ENCODE measurements at places on chromosomes 2 and 18.

DNA sequence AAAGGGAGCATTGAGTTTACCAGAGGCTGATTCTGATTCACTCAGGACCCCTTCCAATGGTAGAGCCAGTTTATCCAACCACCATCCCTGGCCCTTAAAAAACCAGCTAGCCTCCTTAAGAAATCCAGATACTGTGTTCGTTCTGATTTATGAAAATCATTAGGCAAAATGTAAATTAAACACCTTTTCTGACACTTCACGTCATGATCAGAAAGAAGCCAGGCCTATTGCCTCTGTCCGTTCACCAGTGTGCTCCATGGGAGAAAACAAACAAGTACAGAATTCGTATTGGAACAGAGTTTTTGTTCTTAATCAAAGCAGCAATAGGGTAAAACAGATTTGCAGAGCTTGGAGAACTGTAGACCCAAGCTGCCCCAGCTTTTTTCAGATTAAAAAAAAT lies 31.1 kb upstream of the RAPH1 start:
- no peak for DNase-seq

- no peak for DNase-seq
Observed at GRCh38 chr18:58046794-58047555, 2.9 kb downstream of the NEDD4L start.

DNA sequence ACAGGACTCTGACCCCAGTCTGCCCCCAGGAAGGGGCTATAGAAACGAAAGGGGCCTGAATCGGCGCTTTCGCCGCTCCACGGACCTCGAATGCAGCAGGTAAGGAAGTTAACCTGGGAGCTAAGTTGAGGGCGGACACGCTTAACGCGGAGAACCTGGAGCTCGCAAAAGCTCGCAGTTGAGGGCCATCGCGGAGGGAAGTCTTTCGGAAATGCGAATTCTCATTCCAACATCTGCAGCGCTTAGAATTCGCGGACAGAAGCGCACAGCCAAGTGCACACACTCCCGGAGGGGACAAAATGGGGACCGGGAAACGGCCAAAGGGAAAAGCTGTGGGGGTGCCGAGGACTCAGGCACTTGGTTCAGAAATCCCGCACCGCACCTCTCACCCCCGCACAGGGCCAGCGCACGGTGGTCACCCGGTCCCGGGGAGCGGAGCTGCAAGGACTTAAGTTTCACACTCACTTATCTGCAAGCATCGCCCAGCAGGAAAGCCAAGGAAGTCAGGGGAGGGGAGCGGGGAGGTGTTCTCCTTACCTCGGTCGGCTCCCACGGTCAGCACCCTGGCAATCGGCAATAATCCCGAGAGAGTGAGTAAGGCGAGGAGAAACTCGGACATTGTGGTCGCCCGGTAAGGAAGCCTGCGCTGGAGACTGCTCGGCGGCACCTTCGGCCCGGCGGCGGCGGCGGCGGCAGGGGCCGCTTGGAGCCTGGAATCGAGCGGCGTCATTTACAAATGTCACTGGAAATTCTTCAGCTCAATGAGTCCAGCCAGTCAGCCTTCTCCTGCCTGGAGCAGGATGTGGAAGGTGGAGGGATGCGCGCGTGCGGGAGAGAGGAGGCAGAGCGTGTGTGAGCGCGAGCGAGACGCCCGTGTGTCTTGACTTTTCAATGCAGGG lies 456 bp downstream of the LRP1B start:
- peak; percentile 52 for DNase-seq

GRCh38 chr18:58845928-58846724 lies 18.6 kb upstream of the ZNF532 start:
- no peak for DNase-seq

GRCh38 chr18:26397019-26397418 lies 151.3 kb downstream of the KCTD1 start:
- DNase-seq: no peak

- DNase-seq: no peak
Observed at GRCh38 chr2:239599299-239599698, 198.5 kb upstream of the HDAC4 start.

DNA sequence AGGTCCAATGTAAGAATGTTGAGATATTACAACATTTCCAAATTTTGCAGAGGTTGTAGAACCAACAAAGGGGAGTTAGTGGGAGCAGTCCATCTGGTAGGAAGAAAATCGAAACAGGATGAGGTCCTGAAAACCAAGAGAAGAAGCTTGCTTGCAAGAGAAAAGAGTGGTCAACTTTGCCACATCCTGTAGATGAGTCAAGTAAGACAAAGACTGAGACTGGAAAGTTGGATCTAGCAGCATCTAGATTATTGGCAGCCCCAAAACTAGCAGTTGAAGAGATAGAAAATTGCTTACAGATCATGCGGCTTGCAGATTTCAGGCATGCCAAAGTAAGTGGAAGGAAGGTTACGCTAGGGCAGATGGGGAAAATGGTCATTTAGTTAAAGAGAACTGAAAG lies 378.9 kb downstream of the GRB14 start:
- DNase-seq: no peak

DNA sequence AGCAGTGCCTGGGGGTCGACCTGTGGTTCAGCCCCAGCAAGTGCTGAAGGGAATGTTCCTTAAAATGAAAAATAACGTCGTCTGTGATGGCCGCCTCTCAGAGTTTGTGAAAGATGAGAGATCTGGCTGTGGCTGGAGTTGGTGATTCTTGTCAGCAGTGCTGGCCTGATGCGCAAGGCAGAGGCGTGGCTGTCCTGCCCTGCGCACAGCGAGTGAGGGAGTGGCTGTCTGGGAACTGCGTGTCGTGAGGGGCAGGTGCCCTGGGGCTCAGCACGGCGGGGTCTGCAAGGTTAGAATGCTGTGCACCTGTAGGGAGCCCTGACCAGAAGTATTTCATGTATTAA lies 8.8 kb downstream of the NFATC1 start:
- peak; percentile 45 for DNase-seq

GRCh38 chr2:1736045-1736444 lies 8.3 kb downstream of the PXDN start:
- no peak for DNase-seq

DNA sequence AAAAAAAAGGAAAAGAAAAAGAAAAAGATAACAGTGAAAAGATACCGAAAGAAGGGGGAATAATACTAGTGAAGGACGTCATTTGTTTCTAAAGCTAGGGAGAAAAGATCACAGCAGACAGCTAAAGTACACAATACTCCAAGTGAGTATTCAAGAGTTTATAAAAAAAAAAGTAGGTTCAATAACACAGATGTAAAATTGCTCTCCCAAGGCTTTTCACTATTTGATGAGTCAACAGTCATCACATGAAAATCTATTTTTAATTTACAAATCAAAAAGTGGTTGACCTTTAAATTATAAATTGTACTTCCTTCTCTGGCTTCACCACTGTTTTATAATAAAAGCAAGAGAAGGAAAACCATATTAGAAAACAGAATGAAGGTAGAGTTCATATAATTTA lies 144.0 kb downstream of the ZRANB3 start:
- DNase-seq: no peak

DNA sequence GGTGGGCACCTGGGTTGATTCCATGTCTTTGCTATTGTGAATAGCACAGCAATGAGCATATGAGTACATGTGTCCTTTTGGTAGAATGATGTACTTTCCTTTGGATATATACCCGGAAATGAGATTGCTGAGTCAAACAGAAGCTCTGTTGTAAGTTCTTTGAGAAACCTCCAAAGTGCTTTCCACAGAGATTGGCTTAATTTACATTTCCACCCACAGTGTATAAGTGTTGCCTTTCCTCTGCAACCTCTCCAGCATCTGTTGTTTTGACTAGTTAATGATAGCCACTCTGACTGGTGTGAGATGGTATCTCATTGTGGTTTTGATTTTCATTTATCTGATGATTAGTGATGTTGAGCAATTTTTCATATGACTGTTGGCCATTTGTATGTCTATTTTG lies 194.8 kb downstream of the ZNF804A start:
- peak; percentile 46 for DNase-seq

- DNase-seq: no peak
Observed at GRCh38 chr2:181038796-181039195, 58.4 kb downstream of the UBE2E3 start.

DNA sequence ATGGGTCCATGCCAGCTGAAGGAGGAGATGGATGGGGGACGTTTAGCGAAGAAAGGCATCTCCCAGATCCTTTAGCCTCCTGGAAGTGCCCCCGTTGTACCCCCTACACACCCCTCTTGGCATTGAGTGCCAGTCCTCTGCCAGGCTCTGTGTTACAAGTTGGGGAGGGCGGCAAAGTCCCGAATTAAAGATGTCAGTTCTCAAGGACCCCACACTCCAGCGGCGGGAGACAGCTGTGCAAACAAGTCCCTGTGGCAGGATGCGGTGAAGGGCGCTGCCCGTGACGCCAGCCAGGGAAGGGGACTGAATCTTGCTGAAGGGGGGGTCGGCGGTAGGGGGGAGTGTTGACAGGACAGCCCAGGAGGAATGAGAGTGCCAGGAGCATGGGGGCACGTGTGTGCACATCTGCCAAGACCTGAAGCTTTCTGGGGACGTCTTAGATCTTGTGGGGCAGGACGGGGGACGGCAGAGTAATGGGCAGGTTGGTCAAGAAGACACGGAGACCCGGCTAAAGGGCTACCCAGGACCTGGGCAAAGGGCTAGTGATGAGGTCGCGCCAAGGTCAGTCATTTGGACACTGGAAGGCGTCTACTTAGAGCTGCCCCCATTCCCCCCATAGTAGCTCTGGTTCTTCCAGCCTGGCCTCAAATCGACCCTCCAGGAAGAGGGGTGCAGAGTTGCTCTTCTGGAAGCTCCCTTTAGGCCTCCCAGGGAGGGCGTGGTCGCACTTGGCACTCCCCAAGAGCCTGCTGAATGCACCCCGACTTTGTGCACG lies 2.8 kb upstream of the CTDSP1 start:
- DNase-seq: peak; percentile 93

Measured in hematopoietic multipotent progenitor cell treated with erythropoietin and hydrocortisone succinate and interleukin-3 and kit ligand, for 4 days (in vitro differentiated cells).